ENCODE measurements at places on chromosomes 13 and 19.

DNA sequence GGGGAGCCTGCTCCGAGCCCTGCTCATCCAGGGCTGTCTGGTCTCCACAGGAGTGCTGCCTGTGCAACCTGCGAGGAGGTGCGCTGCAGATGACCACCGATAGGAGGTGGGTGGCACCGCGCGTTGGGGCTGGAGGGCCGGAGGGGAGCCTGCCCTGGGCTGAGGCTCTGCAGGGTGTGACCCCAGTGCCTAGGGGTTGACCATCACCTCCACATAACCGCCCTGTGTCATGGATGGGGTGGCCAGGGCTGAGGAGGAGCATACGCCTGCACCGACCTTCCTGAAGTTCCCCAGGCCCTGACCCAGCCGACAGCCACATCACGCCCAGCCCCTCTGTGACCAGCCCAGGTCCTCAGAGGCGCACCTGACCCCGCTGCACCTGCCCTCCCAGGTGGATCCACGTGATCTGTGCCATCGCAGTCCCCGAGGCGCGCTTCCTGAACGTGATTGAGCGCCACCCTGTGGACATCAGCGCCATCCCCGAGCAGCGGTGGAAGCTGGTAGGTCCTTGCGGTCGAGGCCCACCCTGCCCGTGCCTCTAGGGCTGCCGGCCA lies 168.7 kb downstream of the KDM4B start:
- peaks cover 3% of the 10 kb centered on the region for H3K27me3 ChIP-seq
- H3K4me1 ChIP-seq, result peaks cover 43% of the 10 kb centered on the region
- no peak for DNase-seq
- H3K4me3 ChIP-seq, result no peak overlapping the region

DNA sequence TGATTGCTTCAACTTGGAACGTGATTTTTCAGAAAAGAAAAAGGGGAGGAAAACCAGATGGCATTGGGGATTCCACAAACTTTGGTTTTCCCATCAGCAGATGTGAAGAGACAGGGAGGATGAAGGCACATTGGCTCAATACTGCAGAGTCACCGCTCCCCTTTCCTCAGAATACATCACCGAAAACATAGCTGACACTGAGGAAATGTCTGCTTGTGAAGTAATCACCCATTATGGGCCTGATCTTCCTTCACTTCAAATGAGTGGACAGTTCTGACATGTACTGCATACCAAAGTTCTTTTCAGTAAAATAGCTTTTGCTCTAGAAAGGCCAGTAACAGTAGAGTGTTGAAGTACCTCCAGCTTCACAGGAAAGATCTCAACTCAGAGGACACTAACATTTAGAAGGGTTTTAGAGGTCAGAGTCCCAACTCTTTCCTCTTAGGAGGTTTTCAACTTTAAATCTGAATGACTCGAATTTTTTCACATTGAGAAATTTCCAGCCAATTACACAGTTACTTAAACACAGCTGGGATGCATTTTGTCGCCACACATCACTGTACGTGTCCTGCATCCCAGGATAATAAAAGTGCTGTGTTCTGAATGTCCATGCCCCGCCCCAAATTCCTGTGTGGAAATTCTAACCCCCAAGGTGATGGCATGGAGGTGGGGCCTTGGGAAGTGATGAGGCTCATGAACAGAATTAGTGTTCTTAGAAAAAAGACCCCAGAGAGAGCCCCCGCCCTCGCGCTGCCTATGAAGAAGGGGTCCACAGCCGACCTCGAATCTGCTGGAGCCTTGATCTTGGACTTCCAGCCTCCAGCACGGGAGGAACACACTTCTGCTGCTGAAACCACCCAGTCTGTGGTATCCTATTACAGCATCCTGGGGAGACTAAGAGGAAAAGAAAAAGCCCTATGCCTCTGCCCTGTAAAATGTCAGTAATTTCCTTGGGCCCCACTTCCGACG lies 77.7 kb downstream of the COL4A1 start:
- H3K4me3 ChIP-seq, result no peak overlapping the region
- H3K27me3 ChIP-seq, result peaks cover 5% of the 10 kb centered on the region
- H3K36me3 ChIP-seq, result no peaks in the 10 kb centered on the region
- DNase-seq, result no peak
- no peaks in the 10 kb centered on the region for H3K4me1 ChIP-seq
- H3K27ac ChIP-seq, result no peak overlapping the region

GRCh38 chr19:57802269-57802668 lies 12.4 kb downstream of the ZNF552 start:
- no peak overlapping the region for H3K4me3 ChIP-seq
- no peak for DNase-seq
- H3K27me3 ChIP-seq, result no peaks in the 10 kb centered on the region
- H3K4me1 ChIP-seq, result peaks cover 13% of the 10 kb centered on the region
- H3K36me3 ChIP-seq, result peaks cover 5% of the 10 kb centered on the region

- no peaks in the 10 kb centered on the region for H3K36me3 ChIP-seq
- no peak for DNase-seq
- H3K27me3 ChIP-seq, result no peaks in the 10 kb centered on the region
- H3K4me3 ChIP-seq, result no peak overlapping the region
- H3K27ac ChIP-seq, result no peak overlapping the region
These were observed 11.3 kb downstream of the FBXO27 start for GRCh38 chr19:39021063-39021462.

GRCh38 chr13:97001636-97002035 lies 7.4 kb upstream of the OXGR1 start:
- DNase-seq, result no peak
- H3K4me3 ChIP-seq, result no peak overlapping the region
- no peaks in the 10 kb centered on the region for H3K4me1 ChIP-seq
- no peaks in the 10 kb centered on the region for H3K36me3 ChIP-seq

- no peak overlapping the region for H3K4me3 ChIP-seq
- H3K36me3 ChIP-seq, result peaks cover 55% of the 10 kb centered on the region
- no peaks in the 10 kb centered on the region for H3K27me3 ChIP-seq
- DNase-seq, result no peak
- H3K27ac ChIP-seq, result no peak overlapping the region
These were observed 18.3 kb downstream of the ATP4B start for GRCh38 chr13:113639616-113640262.

DNA sequence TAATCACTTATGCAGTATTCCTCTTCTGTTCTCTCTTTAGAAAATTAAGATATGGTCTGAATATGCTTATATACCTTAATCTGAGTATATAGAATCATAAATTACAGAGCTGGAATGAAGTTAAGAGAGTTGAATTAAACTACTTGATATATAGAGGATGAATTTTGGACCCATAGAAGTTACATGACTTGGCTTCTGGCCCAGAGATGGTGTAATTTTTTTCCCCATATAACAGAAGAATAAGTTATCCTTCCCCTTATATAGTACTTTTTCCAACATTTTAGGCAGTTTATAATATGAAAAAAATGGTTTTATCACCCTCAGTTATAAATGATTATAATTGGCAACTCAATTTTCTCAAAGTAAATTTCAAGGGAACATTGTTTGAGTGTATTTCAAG lies 616.3 kb downstream of the TBC1D4 start:
- H3K27ac ChIP-seq, result no peak overlapping the region
- no peaks in the 10 kb centered on the region for H3K27me3 ChIP-seq
- H3K4me3 ChIP-seq, result no peak overlapping the region
- H3K36me3 ChIP-seq, result no peaks in the 10 kb centered on the region

DNA sequence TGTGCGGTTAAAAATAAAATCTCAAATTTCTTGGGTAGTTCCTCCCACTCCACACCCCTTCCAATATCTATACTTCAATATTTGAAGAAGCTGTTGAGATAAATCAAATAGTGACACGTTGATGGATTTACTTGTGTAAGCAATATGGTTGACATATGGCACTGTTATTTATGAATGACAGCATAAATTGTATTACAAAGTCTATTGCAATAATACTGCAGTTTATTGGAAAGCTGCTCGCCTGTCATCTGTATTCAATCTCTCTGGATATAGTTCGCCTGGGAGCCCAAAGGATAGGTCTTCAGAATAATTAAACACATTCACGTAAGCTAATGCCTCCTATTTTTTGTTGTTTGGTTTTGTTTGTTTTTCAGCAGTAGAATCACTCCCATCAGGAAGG lies 5.0 kb upstream of the ZIC5 start:
- no peak overlapping the region for H3K4me3 ChIP-seq
- DNase-seq, result no peak
- no peaks in the 10 kb centered on the region for H3K36me3 ChIP-seq
- no peak overlapping the region for H3K27ac ChIP-seq
- H3K4me1 ChIP-seq, result peaks cover 24% of the 10 kb centered on the region
- peaks cover 89% of the 10 kb centered on the region for H3K27me3 ChIP-seq

DNA sequence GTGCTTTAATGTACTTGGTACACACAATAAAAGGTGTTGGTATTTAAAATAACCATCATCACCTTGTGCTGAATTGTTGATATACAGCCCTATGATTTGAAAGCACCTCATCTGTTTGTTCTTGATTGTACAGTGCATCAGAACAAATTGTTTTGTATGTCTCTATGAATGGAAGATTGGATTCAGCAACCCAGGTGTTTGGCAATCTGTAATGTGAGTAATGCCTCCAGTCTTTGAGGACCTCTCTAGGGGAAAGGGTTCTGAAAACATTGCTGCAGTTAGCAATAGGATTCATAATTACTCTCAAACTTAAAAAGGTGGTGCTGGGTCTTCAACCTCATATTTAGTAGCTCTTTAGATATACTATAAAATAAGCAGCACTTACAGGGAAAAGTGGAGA lies 341.8 kb downstream of the OXGR1 start:
- no peak for DNase-seq
- H3K4me3 ChIP-seq, result no peak overlapping the region
- H3K27ac ChIP-seq, result no peak overlapping the region
- no peaks in the 10 kb centered on the region for H3K4me1 ChIP-seq
- no peaks in the 10 kb centered on the region for H3K27me3 ChIP-seq

Data from thymus (tissue), 14 donors.